B cell (primary cell): ENCODE measurements at places on chromosomes 2 and 18. TPM values are rescaled to one million over a fixed set of nuclear protein-coding genes. Genes with fewer than 3 reads are reported as not detected.

GRCh38 chr2:160355080-160355479 lies 138.5 kb downstream of the RBMS1 start:
- DNase-seq: no peak

Gene GCG
- not detected in 2 replicates for total RNA-seq

DNA sequence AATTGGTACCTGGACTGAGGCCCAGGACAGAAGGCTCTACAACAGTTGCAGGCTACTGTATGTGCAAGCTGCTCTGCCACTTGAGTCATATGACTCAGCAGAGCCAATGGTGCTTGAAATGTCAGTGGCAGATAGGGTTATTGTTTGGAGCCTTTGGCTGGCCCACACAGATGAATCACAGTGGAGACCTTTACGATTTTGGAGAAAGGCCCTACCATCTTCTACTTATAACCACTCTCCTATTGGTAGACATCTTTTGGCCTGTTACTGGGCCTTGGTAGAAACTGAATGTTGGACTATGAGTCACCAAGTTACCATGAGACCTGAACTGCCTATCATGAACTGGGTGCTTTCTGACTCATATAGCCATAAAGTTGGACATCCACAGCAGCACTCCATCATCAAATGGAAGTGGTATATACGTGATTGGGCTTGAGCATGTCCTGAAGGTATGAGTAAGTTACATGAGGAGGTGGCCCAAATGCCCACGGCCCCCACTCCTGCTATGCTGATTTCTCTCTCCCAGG lies 88.9 kb upstream of the NRXN1 start:
- no peak for DNase-seq

- DNase-seq: no peak
These were observed 2.4 kb upstream of the CLEC4F start for GRCh38 chr2:70822843-70823242.

DNA sequence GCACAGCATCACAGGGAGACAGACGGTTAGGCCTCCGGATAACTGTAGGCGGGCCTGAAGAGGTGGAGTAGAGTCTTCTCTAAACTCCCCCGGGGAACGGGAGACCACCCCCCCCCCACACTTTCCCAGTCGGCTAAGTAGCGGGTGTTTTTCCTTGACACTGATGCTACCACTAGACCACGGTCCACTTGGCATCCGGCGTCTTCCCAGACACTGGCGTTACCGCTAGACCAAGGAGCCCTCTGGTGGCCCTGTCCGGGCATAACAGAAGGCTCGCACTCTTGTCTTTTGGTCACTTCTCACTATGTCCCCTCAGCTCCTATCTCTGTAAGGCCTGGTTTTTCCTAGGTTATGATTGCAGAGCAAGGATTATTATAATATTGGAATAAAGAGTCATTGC lies 25.7 kb upstream of the NCL start:
- no peak for DNase-seq

Gene EN1
- total RNA-seq: not detected in 2 replicates
